ENCODE measurements at places on chromosomes 13 and 19. TPM values are rescaled to one million over a fixed set of nuclear protein-coding genes. Genes with fewer than 3 reads are reported as not detected.

Gene DACT3
- 3.9 TPM for total RNA-seq

Gene F10
- total RNA-seq, result not detected

Gene ZNF726
- 17.5 TPM for total RNA-seq

Gene SIGLEC9
- total RNA-seq, result 1.3 TPM

Gene GPC6
- total RNA-seq, result not detected

- DNase-seq, result no peak
Observed at GRCh38 chr13:73985783-73986182, 148.4 kb downstream of the KLF12 start.

DNA sequence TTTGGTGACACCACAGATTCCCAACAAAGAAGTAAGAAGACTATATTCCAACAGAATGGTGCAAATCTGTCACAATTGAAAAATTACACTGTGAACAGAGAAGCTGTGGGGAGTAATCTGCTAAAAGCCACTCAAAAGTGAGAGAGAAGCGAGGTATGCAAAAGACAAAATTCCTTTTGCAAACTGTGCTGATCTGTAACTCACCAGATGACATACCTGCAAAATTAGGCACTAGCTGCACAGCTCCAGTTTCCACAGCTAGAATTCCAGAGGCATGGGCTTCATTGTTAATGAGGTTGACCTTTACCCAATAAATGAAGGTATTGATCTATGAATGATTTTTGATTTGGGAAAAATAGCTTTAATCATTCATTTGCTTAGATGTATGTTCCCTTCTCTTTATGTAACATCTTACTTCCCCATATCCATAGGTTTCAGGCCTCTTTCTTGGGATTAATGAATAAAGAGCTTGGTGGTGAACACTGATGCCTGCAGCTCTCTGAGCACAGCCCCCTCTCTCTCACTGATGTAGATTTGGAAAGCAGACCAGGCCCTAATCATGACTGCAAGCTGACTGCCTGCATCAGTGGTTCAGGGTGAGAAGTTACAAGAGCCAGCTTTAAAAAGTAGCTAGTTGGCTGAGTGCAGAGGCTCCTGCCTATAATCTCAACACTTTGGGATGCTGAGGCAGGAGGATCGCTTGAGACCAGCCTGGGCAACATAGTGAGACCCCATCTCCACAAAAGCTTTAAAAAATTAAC is 85.2 kb downstream of the LACC1 start:
- no peak for DNase-seq

DNA sequence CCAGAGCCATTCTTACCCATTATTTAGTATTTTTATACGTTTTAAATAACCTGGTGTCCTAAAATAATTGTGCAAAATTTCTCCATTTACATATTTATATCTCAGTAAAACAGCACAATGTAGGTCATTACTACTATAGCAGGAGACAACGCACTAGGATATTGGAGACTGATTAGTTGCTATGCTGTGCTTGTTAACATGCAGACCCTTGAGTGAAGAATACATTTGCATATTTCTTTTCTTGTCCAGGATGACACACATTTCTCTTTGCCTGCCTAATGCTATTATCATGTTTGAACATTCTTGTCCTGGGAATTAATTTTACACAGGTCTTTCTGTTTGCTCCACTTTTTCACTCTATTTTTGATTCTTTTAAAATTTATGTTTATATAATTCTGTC is 823.8 kb upstream of the ATXN8OS start:
- no peak for DNase-seq

- no peak for DNase-seq
Observed at GRCh38 chr13:74037762-74038161, 96.4 kb downstream of the KLF12 start.

- DNase-seq, result no peak
Observed at GRCh38 chr13:25660996-25661395, 289.2 kb downstream of the ATP8A2 start.

GRCh38 chr13:40168425-40169166 is 497.8 kb downstream of the FOXO1 start:
- DNase-seq, result no peak

Measured in activated naive CD8-positive, alpha-beta T cell treated with anti-CD3 and anti-CD28 coated beads for 36 hours (primary cell).